ENCODE measurements at places on chromosomes 3 and 15.
A peak's percentile ranks its signal among the peaks of the same experiment; 100 is the strongest.

GRCh38 chr15:89728254-89728653, 22.8 kb downstream of the MESP1 start:
- DNase-seq = no peak

DNA sequence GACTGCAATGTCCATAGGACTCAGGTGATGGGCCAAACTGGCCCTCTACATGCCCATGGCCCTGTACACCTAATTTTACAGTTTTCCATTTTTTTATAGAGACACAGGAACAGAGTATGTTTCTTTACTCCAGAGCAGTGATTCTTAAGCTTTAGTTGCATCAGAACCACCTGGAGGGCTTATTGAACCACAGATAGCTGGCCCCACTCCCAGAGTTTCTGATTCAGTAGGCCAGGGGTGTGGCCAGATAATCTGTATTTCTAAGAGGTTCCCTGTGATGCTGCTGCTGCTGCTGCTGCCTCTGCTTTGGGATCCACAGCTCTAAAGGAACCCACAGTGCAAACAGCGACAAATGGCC, 5.1 kb downstream of the RBP1 start:
- DNase-seq = no peak

GRCh38 chr3:54891540-54891897, 36.3 kb downstream of the LRTM1 start:
- DNase-seq = no peak

DNA sequence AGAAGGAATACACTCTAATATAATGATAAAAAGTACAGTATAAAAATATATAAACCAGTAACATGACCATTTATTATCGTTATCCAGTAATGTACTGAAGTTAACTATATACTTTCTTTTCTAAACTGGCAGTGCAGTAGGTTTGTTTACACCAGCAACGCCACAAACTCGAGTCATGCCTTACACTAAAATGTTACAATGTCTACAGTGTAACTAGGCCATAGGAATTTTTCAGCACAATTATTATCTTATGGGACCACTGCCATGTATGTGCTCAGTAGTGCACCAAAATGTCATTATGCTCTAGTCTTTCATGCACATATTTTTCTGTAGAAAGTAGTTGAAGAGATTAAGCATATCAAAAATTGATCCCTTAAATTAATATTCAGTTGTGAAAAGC, 609.8 kb upstream of the BCHE start:
- DNase-seq = no peak

- DNase-seq = no peak
Observed at GRCh38 chr3:151843275-151843674, 29.4 kb downstream of the AADAC start.

GRCh38 chr3:123380261-123380660, 68.6 kb downstream of the ADCY5 start:
- no peak for DNase-seq

GRCh38 chr3:101624857-101625256, 50.9 kb downstream of the PCNP start:
- DNase-seq = no peak

GRCh38 chr15:41862515-41863116, 24.0 kb downstream of the PLA2G4B start:
- DNase-seq = no peak

DNA sequence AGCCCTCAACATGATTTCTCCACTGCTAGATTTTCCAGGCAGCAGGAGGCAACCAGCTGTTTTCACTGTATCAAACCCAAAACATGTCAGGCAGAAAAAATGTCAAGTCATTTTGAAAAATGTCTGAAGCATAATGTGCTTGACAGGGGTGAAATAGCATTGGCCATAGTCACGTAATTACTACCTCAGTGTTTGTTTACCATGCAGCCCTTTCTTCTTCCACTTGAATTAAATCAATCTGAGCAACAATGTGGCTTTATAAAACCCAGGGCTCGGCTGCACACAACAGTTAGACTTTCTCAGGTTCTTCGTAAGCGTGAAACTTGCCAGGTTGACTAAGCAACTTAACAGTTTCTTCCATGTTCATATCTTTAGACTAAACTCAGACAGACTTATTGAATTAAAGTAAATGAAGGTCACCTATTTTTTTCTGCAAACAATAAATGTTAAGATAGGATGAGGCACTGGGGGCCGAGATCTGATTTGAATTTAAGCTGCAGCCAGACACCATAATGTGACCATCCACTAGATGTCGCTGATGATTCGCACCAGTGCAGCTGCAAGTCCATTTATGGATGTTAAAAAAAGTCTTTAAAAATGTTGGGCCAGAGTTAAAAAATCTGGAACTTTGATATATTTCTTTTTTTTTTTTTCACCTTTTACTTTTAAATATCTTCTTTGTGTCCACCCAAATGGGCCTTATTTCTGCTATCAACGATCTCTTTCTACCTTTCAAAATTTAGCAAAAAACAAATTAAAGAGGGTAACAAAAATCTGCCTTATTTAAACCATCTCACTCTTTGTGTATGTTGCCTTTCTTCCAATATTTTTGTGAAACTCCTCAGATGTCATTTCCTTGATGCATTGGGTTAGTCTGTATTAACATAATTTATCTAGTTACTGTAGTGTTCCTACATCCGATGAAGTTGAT, 305.9 kb downstream of the CACNA2D3 start:
- peak; percentile 82 for DNase-seq

DNA sequence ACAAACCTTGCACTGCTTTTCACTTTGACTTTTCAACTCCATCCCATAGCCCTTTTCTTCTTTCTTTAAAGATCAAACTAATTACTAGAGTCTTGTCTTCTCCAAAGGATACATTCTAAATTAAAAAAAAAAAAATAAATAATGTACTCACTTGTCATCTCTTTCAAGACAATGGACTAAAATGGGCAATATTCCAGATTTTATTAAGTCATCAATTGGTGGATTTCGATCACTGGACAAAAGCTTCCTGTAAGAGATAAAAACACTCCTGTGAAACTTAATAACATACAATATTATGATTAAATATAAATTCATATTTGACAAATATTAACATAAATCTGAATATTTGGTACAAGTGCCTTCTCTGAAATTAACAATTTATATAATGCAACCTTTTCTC, 34.1 kb downstream of the KPNA4 start:
- no peak for DNase-seq

- DNase-seq = no peak
Observed at GRCh38 chr15:74817370-74817737, 4.7 kb downstream of the LMAN1L start.

GRCh38 chr3:13878281-13879101, 1.4 kb downstream of the WNT7A start:
- no peak for DNase-seq

- DNase-seq = no peak
Observed at GRCh38 chr15:60000824-60001609, 3.1 kb upstream of the FOXB1 start.

DNA sequence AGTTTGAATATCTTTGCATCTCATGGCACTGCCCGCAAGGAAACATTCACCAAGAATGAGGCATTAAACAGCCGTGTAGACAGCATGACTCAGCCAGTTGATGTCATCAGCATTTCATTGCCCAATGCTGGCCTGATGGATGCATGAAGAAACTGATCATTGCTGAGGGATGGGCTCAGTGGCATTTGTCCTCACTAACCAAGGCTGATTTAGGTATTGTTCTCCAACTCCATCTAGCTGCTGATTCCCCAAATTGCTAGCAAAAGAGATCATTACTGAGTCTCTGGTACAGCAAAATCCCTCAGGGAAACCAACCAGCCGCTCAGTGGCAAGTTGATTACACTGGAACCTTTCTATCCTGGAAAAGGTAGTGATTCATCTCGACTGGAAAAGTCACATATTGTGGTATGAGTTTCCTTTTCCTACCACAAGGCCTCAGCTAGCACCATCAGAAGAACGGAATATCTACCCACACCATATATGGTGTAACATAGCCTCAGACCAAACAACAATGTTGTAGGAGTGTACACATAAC, 186.5 kb upstream of the GAP43 start:
- DNase-seq = no peak

DNA sequence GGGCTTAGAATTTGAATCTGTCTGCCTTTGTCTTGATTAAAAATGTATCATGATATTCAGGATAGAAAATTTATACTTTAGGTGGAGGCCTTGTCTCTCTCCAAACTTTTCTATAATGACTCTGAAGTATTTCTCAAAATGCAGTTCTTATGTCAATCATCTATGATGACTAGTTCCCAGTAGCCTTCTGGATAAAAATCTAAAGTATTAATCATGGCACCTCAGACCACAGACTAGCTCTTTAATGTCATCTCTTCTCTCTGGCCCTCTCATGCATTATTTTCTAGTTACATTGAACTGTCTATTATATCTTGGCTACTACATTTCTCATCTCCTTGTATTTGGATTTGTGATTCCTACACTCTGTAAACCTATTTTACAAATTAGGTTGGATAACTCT, 96.9 kb downstream of the ZPLD1 start:
- DNase-seq = no peak

DNA sequence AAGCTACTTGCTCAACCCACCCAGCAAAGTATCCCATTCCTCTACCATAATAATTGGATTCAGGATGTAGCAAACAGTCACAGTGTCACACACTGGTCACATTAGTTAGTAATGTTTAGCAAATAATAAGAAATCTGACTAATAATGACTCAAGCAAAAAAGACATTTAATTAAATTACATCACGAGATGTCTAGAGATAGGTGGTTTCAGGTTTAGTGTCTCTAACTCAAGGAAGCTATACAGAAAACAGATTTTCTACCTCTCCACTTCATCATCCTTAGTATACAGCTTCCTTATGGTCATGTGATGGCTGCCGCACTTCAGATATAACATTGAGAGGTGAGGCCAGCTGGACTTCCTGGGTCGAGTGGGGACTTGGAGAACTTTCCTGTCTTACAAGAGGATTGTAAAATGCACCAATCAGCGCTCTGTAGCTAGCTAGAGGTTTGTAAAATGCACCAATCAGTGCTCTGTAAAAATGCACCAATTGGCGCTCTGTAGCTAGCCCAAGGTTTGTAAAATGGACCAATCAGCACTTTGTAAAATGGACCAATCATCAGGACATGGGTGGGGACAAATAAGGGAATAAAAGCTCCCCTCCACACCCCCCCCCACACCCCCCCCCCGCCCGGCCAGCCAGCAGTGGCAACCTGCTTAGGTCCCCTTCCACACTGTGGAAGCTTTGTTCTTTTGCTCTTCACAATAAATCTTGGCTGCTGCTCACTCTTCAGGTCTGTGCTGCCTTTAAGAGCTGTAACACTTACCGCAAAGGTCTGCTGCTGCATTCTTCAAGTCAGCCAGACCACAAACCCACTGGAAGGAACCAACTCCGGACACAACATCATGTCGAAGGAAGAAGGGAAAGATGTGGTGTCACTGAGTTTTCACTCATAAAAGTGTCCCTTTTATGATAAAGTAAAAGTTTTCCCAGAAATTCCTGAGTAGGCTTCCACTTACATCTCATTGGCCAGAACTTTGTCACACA, 24.9 kb upstream of the ARPIN start:
- no peak for DNase-seq

DNA sequence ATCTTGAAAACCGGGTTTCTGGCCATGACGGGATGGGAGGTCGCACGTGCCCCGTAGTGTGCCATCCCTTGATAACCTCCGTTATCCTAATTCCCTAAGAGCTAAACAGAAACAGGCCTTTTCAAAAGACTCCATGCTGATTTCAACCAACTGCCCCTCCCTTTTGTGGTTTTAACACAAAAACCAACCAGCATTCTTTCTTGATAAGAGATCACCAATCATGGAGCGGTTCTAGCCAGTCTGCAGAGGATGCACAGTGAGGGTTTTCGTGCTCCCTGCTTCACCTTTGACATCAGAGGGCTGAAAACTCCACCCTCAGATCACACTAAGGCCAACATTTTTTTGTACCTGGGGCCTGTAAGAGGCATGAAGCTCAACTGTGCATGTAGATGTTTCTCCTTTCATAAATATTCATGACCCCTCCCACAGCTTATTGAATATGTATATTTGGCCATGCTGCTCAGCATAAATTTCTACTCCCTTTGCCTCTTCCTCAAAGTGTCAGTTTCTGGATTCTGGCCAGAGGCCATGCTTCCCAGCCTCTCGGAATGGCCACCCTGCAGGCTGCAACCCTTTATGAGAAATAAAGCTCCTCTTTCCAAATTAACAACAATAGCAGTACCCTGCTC, 41.3 kb downstream of the FAM3D start:
- DNase-seq = no peak

DNA sequence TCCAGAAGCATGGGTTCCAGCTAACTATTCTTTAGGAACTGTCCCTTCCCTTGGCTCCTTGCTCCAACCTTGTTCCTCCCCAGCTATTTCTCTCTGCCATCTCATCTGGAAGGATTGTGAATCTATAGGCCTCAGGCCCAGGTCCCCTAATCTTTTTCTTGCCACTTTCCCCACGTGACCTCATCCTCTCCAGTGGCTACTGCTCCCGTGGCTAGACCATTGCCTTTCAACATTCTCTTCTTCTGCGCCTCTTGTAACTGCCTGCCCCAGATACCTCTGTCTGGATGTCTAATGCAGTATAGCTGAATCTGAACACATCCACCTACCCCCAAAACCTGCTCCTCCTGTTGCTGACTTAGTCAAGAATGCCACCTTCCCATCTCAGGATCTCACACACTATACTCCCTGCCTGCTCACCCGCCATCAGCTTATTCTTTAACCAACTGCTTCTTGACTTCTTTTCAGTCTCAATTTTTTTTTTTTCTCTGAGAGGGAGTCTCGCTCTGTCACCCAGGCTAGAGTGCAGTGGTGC, 5.2 kb downstream of the GPX1 start:
- DNase-seq = no peak

DNA sequence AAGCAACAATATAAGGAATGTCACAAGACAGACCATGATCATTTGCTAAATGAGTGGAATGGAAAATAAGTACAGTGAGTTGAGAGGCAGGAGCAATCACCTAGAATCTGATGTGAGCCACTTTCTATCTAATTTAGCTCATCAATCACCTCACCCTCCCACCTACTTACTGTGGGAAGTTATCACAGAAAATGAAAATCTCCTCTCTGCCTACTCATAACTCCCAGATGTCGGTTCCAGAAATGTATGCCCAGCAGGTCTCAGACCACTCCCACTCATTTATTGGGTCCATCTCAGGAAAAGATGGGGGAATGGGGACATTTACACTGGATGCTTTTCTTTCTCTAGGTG, 270.9 kb downstream of the FHIT start:
- no peak for DNase-seq

GRCh38 chr15:51355096-51355495, 13.6 kb downstream of the GLDN start:
- DNase-seq = no peak

DNA sequence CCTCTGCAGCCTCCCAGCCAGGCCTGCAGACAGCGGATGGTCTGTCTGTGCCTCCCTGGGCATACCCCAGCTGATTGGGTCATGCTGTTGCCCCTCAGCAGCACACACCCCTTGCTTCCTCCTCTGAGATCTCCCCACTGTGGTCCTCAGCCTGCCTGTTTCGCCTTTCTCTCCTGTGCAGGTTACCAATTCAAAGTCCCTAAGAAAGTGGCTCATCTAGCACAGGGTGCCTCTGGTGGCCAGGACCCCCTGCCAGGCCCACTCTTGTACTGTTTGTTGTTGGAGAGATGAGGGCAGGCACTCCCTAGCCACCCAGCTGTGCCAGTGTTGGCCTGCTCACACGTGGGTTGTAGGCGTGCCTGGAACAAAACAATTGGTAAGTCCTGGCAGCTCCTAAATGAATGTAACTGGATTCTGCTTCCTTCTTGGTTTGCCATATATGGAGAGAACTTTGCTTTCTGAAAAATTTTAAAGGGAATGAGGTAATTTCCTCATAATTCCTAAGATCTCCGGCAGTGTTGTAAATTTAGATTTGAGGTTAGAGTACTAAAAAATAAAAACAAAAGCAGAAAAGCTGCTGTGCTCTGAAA, 213.2 kb upstream of the IL12A start:
- no peak for DNase-seq

GRCh38 chr15:56832125-56832524, 86.3 kb upstream of the TCF12 start:
- no peak for DNase-seq

Measured in Karpas-422 (cell line).